CD4-positive, alpha-beta T cell treated with Interleukin-21 for 1 hour (primary cell): ENCODE measurements at places on chromosomes 7 and 10.

- DNase-seq: no peak
These were observed 14.5 kb downstream of the VWC2 start for GRCh38 chr7:49787980-49788379.

DNA sequence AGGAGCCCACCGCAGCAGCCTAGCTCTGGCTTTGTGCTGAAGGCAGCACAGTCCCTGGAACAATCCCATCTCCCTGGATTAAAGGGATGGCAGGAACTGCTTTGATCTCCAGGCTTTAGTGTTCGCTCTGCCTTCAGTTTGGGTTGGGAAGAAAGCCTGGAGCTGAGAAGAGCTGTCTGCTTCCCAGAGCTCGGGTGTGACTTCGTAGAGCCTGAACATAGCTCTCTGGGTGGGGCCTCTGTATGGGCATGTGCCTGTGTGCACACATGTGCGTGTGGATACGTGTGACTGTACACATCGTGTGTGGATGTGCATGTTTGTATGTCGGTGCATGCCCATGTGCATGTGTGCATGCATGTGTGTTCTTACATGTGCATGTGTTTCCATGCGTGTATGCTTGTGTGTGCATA lies 8.7 kb downstream of the ADCY1 start:
- DNase-seq: no peak

GRCh38 chr7:1715331-1715625 lies 45.2 kb downstream of the ELFN1 start:
- DNase-seq: no peak

- no peak for DNase-seq
These were observed 154.4 kb upstream of the MKLN1 start for GRCh38 chr7:131173145-131173890.

- DNase-seq: no peak
These were observed 2.6 kb downstream of the CDHR1 start for GRCh38 chr10:84196941-84197340.
